ENCODE measurements at places on chromosomes 5 and 9.
A peak's percentile ranks its signal among the peaks of the same experiment; 100 is the strongest.

DNA sequence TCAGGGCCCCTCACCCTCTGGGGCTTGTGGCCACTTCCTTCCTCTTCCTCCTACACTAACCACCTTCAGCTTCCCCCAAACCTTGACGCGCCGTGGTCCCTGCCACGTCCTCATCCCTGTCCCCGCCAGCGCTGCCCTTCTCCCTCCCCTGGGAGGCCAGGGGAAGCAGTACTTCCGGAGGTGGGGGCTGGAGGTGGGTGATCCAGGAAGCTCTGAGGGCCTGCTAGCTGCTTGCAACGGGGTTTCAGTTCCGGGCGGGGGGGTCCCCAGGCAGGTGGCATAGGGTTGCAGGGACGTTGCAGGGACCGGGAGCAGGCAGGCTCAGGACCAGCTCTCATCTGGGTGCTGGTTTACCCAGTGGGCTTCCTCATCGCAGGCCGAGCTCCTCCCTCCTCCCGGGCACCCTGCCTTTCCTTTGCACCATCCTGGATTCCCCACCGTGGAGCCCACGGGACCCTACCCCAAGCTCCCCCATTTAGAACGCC lies 70.0 kb downstream of the RXRA start:
- no peak for DNase-seq

DNA sequence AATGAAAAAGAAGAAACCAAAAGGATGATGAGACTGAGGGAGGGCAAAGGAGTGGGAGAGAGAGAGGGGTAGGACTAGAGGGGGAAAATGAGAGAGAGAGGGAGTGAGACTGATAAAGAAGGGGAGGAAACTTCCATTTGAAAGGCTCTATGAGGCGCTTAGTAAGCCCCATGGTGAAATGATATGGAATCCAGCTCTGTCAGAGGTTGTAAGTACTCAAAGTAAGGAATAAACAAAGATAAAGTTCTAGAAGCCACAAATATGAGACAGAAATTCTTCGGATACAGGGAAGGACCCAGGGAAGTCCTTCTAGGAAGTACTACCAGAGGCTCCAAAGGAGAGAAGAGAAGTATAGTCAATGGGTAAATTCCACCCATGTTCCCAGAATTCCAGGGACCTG lies 21.7 kb upstream of the VLDLR start:
- no peak for DNase-seq

- no peak for DNase-seq
These were observed 151.7 kb upstream of the MPDZ start for GRCh38 chr9:13431222-13431536.

- no peak for DNase-seq
These were observed 634.4 kb downstream of the DTWD2 start for GRCh38 chr5:118353970-118354369.

- DNase-seq: peak; percentile 88
These were observed 91.8 kb downstream of the PDE6A start for GRCh38 chr5:149852641-149853330.

- no peak for DNase-seq
These were observed 254.5 kb upstream of the ANKRD55 start for GRCh38 chr5:56487528-56488115.

GRCh38 chr5:78961743-78962142 lies 23.4 kb downstream of the ARSB start:
- DNase-seq: no peak

DNA sequence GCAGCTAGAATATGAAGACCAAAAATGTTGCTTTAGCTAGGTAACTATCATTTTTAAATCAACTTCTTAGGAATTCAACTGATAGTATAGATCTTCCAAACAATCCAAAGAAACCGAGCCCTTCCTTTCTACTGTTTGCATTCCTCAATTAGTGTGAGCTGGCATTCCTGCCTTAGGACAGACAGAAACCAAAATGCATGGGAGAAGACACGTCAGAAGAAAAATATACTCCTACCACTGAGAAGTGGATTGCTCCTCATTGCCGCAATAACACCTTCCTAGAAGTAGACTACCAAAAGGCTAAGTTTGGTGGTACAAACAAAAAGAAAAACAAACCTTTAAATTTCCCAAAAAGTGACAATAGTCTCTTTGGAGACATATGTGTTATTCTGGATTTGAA lies 440.0 kb downstream of the SEMA5A start:
- DNase-seq: no peak

DNA sequence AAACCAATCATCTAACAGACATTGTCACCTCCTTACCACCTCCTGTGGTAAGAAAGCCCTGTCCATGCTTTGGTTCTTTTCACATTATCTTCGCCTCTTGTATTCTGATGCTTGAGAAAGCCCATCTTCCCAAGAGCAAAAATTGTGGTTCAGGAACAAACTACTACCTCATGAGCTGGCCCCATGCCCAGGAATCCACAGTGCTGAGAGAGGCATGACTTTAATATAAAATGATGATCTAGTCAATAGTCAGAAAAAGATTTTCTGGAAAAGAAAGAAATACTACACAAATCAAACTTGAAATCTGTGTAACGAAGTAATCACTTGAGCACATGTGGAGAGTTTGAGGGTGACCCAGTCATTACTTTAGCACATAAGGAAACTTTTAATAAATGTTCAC lies 94.7 kb downstream of the FGF10 start:
- peak; percentile 88 for DNase-seq

- DNase-seq: no peak
These were observed 41.3 kb upstream of the TESK1 start for GRCh38 chr9:35563791-35564197.

DNA sequence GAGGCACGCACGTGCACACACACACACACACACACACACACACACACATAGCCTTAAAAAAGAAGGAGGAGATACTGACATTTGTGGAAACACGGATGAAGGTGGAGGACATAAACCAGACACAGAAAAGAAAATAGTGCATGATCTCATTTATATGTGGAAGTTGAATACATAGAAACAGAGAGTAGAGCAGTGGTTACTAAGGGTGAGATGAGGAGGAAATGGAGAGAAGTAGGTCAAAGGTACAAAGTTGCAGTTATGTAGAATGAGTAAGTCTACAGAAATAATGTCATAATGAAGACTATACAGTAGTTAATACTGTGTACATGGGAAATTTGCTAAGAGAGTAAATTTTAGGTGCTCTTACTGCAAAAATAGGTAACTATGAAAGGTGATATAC lies 412.2 kb upstream of the CDH9 start:
- no peak for DNase-seq

- DNase-seq: no peak
These were observed 576.1 kb downstream of the CDH12 start for GRCh38 chr5:22277006-22277405.

DNA sequence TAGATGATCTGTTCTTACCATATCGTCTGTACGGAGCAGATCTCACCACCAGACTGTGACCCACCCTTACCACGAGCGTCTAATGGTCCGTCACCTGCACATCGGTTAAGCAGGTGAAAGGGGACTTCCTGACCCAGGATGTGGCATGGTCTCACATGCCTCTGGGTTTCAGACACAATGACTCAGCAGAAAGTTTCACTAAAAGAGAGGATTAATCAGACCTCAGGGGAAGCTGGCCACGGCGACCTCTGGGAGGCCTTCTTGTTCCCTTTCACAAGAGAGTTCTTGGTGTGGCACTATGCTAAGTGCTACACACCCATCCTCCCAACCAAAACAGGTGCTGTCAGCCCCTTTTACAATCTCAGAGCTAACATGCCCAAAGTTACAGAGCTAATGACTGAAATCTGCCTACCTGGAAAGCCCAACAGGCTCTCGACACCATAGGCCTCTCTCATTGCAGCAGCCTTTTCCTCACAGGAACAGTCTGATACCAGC lies 41.6 kb downstream of the ADAMTS12 start:
- DNase-seq: no peak

GRCh38 chr5:171992305-171992704 lies 14.1 kb downstream of the FBXW11 start:
- no peak for DNase-seq

GRCh38 chr9:33404788-33405362 lies 2.5 kb upstream of the AQP7 start:
- DNase-seq: no peak

DNA sequence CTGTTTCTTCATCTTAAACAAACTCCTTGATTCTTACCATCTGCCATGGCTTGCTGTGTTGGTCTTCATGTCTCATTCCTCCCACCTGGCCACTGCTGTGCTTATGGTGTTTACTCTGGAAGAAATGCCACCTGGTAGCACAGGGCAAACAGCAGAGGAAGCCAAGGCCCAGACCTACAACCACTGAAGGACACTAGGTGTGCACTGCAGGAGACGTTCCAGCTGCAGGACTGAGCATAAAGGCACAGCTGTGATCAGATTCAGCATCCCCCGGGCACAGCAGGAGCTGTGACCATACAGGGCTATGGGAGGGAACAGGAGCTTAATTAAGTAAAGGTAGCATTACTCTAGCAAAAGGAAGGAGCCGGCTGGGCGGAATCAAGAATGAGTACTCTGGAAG lies 12.6 kb upstream of the GNAQ start:
- no peak for DNase-seq

DNA sequence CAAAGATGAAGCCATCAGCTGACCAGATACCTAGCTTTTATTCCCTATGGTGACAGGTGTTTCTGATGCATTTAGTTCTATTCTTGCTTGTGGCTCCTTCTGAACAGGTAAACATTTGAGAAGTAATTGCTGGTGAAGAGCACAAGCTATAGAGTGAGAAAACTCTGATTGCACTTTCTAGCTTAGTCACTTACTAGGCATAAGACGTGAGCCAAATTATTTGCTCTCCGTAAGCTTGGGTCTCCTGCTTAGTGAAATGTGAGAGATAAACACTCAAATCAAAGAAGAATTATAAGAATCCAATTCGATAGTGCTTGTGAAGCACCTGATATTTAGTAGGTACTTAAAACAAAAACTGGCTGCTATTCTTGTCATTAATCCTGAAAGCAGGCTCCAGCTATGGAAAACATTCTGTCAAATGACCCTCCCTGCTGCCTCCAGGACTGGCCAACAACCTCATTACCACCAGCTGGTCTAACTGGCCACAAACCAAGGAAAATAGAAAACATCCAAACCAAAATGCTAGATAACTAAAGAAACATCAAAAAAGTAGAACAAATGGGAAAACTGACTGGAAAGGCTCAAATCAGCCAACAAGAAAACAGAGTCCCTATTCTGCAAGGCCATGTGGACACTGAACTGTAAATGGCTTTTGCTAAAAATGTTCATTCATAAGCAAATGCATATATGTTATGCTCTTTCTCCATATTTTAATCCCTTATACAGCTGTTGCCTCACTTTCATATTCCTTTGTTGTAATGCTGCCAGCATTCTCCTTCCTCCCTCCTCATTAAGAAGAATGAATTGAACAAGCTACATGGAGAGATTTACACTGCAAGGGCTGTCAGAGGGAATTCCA lies 616.1 kb downstream of the DTWD2 start:
- no peak for DNase-seq

GRCh38 chr5:35416217-35416988 lies 186.1 kb upstream of the PRLR start:
- DNase-seq: no peak

- DNase-seq: no peak
These were observed 155.3 kb upstream of the ANKRD55 start for GRCh38 chr5:56388229-56388985.

DNA sequence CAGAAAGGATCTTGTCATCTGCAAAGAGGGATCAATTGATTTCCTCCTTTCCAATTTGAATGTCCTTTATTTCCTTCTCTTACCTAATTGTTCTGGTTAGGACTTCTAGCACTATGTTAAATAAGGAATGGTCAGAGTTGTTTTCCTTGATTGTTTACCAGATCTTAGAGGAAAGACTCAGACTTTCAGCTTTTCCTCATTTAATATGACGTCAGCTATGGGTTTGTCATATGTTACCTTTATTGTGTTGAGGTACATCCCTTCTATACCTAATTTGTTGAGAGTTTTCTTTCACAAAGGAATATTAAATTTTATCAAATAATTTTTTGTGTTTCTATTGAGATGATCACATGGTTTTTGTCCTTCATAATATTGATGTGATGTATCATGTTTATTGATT lies 656.5 kb upstream of the GRAMD2B start:
- no peak for DNase-seq

DNA sequence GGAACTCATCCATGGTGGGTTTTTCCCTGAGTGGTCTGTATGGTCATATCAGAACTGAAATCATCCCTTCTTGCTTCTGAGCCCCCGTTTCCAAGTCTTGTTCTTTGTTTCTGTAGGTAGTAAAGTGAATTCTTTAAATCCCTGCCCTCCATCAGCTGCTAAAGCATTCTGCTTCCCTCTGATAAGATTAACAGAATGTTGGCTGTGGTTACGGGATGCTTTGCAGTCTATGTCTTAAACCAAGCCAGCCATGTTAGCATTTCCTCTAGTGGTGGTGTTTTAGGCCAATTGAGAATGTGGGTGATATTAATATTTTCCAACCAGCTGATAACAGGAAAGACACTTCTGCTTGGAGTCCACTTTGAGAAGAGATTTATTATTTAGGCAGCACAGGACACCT lies 22.0 kb upstream of the KCNIP1 start:
- DNase-seq: no peak

DNA sequence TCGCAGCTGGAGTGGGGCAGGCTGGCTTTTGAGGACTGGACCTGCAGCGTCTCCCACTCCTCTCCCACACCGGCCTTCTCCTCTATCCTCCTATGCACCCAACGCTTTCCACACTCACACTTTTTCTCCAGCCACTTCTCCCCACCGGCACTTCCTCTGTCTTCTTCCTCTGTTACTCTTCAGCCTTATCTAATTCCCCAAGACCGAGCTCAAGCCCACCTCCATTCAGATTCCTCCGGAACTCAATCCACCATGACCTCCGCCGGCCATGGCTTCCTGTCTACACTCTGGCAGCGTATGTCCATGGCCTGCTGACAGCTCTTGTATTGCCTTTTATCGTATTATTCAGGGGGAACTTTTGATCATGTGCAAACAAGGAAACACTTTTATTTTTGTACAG lies 545 bp upstream of the OR2V1 start:
- DNase-seq: no peak

- DNase-seq: no peak
These were observed 208.2 kb downstream of the SLCO4C1 start for GRCh38 chr5:102087906-102088305.

- peak; percentile 59 for DNase-seq
These were observed 379.1 kb downstream of the DMRT2 start for GRCh38 chr9:1429297-1429696.

DNA sequence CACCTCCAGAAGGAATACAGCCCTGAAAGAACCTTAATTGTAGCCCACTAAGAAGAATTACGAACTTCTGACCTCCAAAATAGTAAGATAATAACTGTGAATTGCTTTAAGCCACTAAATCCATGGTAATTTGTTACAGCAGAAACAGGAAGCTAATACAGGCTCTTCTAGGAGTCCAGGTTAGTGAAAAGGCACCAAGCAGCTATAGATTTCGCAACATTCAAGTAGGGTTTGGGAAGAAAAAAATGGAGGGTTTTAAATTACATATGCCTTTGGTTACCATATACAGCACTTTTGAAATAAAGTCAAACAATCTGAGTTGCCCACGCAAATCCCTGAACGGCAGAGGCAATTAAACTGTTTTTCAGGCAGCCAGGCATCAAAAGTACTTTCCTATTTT lies 1.7 kb upstream of the ACTL7A start:
- no peak for DNase-seq

- DNase-seq: no peak
These were observed 1.9 kb upstream of the ANKRD18A start for GRCh38 chr9:38622288-38622674.

Measured in sciatic nerve (tissue), 2 donors.